ENCODE measurements at places on chromosomes 16 and 17.

DNA sequence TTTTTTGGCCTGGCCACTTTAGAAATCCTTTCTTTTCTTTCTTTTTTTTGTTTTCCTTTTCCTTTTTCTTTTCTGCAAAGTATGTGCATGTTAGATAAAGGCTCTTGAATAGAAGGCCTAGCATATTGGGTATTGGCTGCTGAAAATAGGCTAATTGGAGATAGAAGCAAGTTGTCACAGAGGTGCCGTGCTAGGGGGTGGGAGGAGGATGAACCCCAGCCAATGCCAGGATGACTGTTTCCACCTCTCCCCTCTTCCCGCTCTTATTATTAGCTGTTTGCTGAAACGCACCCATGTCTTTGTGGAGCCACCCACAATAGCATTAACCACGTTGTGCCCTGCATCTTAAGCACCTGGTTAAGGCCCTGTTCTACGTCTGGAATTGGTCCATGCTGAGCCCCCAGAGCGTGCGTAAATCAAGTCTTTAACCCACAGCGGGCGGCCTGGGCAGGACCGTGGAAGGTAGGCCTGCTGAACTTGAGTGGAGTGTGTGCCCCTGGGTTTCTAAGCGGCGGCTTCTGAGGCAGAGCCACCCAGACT lies 123.6 kb downstream of the MSI2 start:
- DNase-seq, result no peak

- DNase-seq, result peak; percentile 83
Measured at GRCh38 chr16:85086347-85087291, 25.7 kb downstream of the CIBAR2 start.

DNA sequence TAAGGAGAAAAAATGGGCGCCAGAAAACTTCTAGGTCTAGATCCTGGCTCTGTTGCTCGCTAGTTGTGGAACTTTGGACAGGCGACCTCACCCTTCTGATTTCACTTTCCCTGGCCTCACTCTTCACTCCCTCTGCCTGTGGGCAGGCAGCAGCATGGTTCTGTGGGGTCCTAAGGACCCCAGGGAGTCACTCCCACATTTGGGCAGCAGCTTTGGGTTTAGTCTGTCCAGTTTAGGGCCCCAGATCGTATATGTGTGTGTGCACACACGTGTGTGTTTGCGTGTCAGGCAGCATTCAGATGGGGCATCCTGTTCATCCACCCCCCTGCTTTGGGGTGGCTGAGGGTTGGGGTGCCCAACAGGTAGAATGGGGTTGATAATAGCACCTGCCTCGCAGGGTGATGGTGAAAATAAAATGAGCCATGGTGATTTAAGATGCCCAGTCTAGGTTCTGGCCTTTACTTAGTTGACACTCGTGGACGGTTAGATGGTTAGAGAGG lies 102.2 kb downstream of the RAB11FIP4 start:
- DNase-seq, result no peak

- DNase-seq, result no peak
Measured at GRCh38 chr16:61820398-61820797, 215.8 kb downstream of the CDH8 start.

- DNase-seq, result no peak
Measured at GRCh38 chr16:48184681-48185080, 28.9 kb upstream of the ABCC12 start.

- DNase-seq, result no peak
Measured at GRCh38 chr17:2172999-2173398, 118.1 kb downstream of the HIC1 start.

DNA sequence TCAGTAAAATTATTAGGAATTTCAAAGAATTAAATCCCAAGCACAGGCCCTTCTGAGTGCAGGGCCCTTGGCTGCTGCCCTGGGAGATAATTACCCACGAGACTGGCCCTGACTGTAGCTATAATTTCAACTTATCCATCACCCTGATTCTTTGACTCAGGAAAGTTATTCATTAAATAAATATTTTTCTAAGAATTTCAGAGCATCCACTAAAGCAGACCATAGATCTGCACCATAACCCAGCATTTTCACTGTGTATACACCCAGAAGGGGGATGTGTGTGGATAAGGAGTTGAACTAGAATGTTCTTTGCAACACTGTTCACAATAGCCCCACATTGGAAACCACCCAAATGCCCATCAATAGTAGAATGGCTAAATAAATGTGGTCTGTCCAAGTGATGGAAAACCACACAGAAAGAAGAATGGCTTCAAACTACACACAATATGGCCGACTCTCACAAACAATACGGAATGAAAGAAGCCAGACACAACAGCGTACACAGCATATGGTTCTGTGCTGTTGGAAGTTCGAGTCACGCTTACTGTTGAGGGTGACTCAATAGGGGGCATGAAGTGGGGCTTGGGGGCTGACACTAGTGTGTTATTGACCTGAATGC lies 33.9 kb upstream of the MEAK7 start:
- no peak for DNase-seq

DNA sequence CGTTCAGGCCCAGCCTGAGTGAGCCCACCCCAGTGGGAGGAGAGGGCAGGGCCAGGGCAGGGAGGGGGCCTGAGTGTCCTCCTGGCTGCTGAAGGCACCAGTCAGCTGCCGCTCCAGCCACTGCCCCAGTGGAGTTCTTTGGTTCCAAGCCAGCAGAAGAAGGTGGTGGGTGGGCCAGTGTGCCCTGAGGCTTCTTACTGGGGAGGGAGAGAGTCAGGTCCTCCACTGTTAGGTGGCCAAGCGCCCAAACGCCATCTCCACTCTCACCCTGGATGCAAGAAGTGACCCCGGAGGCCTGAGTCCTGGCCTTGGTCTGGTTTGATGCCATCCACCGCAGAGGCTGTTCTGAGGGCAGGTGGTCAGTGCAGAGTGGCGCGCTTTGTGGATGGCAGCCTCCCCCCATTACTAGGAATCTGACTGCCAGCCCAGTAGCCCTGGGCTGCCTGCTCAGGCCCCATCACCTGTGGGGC lies 2.2 kb downstream of the RNF213 start:
- peak; percentile 65 for DNase-seq

- peak; percentile 77 for DNase-seq
Measured at GRCh38 chr16:89922884-89923639, at the start of gene TUBB3. Gene TUBB3, plus strand, starts transcription at chr16:89923342. Its CDS starts 60 bp downstream, at chr16:89923402.

DNA sequence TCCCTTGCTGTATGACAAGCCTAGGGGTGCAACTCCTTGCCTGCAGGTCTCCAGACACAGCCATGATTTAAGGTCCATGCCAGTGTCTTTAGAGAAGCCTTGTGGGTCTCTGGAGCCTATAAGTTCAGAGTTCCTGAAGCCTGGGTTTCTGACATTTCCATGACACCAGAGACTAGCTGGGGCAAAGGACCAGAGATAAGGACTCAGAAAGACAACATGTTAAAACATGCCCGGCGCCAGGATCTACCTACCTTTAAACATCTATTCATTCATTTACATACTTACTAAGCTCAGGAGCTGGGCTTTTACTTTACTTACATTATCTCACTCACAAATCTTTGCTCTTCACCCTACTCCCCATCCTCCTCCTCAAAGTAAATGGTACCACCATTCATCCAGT lies 1.5 kb downstream of the MRPL27 start:
- DNase-seq, result no peak

GRCh38 chr16:61128545-61129323 lies 907.5 kb downstream of the CDH8 start:
- peak; percentile 58 for DNase-seq

DNA sequence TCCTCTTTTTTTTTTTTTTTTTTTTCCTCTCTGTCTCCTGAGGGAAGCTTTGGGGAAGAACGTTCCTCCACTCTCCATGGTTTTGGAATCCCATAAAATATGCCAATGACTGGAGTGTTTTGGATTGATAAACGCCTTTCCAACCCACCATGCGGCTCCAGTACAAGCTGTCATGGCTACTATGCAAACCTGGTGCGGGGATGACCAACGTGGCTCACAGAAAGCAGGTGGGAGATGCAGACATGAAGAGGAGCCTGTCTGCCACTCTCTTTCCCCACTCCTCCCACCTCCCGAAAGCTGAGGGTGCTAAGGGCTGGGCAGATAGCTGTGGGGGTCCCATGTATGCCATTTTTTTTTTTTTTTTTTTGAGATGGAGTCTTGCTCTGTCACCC lies 69.9 kb upstream of the SEC14L1 start:
- no peak for DNase-seq

DNA sequence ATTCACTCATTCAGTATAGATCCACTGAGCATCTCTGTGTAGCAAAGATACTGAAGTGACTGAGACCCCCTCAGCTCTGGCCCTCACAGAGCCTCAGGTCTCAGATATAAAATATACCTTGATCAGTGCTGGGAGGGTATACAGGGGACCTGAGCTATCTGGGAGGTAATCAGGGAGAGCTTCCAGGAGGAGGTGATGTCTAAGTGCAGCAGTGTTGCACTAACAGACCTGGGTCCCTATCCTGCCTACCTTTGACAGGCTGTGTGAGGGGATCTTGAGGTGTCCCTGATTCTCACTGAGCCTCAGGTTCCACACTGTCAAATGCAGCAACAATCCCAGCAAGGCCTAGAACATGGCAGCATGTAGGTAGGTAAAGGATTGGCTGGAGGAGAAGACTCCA lies 6.5 kb upstream of the ALKBH5 start:
- no peak for DNase-seq

- no peak for DNase-seq
Measured at GRCh38 chr16:80744856-80745255, 59.5 kb downstream of the CDYL2 start.

- DNase-seq, result no peak
Measured at GRCh38 chr16:81796035-81796434, 16.9 kb downstream of the PLCG2 start.

DNA sequence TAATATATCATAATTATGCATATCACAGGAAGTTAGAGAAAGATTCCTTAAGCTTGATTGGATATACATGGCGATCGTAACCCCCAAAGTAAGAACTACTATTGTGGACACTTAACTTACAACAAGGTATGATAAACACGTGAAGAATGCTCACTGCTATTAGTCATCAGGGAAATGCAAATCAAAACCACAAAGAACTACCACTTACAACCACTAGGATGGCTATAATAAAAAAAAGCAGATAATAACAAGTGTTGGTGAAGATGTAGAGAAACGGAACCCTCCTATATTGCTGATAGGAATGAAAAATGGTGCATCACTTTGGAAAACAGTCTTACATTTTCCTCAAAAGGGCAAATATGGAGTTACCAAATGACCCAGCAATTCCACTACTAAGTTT lies 265.9 kb downstream of the SLC39A11 start:
- no peak for DNase-seq

- DNase-seq, result no peak
Measured at GRCh38 chr16:57645691-57646387, 17.4 kb downstream of the ADGRG1 start.

- DNase-seq, result no peak
Measured at GRCh38 chr17:59356543-59357218, 25.2 kb downstream of the YPEL2 start.

All from upper lobe of right lung (tissue), 1 donor.